Activated CD4-positive, alpha-beta T cell treated with anti-CD3 and anti-CD28 coated beads for 24 hours (primary cell): ENCODE measurements at places on chromosomes 12 and 14.

DNA sequence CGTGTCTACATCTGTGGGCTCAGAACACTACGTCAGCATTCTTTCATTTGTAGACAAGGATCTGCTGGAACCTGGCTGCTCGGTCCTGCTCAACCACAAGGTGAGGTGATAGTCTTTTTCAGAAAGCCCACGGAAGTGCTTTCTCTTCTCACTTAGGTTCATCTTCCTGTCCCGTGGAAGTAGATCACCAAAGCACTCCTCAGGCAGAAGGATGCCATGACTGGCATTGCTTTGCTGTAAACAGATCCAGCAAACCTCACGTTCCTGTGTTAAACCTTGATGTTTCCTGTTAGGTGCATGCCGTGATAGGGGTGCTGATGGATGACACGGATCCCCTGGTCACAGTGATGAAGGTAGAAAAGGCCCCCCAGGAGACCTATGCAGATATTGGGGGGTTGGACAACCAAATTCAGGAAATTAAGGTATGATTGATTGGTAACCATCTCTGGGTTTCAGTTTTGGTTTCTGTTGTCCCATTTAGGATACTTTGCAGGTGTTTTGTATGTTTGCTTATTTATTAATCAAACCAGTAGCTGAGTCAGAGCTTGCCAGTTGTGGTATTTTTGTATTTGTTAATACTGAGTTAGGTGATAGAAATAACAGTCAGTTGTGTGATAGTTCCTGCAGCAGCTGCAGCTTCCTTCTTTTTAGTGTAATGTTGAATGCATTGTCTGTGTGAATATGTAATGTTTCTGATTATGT is 7.5 kb downstream of the PSMC1 start:
- no peak for DNase-seq

- DNase-seq, result no peak
Measured at GRCh38 chr12:51323317-51323960, 535 bp downstream of the BIN2 start.

DNA sequence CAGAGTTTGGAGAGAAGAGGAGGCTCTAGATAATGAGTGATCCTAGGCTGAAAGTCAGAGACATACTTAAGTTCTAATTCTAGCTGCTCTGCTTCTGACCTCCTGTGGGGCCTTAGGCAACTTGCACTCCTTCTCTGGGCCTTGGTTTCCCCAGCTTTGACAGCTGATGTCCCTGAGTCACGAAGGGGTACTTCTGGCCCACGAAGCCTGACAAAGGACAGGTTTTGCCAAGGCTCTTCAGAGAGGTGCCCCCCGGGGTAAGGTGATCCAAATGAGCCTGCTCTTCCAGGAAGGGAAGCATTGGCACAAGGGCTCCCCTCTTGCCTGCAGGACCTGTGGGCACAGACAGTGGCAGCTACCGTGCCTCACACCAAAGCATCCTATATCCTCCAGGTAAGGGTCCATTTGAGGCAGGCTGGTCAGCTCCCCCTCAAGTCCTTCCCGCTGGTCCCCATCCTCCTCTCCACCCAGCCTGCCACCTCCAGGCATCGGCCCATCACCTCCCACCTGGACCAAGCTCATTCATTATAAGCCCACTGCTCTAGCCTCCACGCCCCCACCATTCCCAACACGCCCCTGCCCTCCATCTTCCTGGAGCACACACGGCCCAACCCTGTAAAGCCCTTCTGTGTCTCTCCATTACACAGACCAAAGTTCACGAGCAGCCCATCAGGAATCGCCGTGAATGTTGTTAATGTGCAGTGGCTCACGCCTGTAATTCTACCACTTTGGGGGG is 1.9 kb upstream of the PPP1R13B start:
- DNase-seq, result no peak

GRCh38 chr14:24829862-24830261 is 195.9 kb upstream of the GZMB start:
- no peak for DNase-seq

GRCh38 chr12:74889563-74890236 is 319.9 kb downstream of the KCNC2 start:
- no peak for DNase-seq

DNA sequence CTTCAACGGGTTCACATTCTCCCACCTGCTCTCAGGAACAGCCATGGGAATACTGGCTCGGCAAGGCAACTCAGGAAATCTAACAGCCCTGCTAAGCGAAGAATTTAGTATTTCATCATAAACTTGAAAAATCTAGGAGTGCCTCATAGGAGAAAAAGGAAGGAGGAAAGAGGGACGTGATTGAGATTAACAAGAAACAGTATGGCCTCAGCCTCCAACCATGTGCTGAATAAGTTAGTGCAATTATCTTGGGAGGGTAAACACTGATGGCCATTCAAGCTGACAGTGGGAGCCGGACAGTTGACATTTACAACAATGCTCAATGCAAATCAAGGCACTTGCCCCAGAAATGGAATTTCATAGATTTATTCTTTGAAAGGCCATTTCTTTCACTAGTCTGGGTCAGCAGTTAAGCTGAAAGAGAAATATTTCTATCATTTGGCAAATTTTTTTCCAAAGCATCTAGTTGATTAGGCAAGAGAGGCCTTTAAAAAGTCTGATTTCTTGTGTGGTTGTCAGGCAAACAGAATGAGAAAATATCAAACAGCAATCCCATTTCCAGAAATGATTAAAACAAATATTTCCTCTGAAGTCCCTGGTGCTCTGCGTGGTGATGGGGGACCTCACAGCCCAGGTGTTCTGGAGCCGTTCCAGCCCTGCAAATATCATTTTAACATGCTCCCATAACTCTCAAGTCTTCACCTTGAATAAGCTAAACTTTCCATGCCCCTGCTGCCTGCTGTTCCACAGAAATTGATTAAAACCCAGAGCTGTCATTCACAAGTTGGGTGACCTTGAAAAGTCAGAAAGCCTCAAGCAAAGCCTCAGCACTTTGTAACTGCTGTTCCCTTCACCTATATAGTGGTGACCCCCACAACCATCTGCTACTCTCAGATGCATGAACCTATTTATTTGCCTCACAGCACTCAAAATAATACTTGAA is 121.6 kb downstream of the PHLDA1 start:
- DNase-seq, result no peak

DNA sequence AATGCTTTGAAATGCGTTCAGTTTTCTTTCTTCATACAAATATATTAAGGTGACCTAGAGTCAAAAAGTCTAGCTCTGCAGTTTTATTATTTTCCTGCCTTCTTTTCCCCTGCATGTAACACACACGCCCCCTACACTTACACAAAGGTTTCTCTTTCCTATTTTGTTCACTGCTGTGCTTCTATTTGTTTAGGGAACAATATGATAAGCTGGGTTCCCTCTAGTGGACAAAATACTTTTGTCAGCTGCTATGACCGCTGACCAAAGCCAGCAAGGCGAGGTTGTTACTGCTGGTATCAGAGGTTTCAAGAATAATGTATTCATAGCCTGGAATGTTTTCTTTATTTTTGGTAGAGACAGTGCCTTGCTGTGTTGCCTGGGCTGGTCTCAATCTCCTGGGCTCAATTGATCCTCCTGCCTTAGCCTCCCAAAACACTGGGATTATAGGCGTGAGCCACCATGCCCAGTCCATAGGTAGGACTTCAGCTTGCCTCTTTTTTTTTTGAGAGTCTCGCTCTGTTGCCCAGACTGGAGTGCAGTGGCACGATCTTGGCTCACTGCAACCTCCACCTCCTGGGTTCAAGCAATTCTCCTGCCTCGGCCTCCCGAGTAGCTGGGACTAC is 33.4 kb downstream of the FNTB start:
- no peak for DNase-seq
